H1 (cell line): ENCODE measurements at places on chromosomes 16 and 17. TPM values are rescaled to one million over a fixed set of nuclear protein-coding genes. Genes with fewer than 3 reads are reported as not detected.

The EFNB3 gene
- 15.0 and 16.0 TPM in 2 replicates for total RNA-seq

The KRT33A gene
- not detected in 2 replicates for total RNA-seq

The ZNF205 gene
- total RNA-seq, result 17.0 and 19.1 TPM in 2 replicates

The APOH gene
- not detected in 2 replicates for total RNA-seq

The SLC25A11 gene
- 55.9 and 65.2 TPM in 2 replicates for total RNA-seq

The ADAP2 gene
- total RNA-seq, result 0.76 and 1.1 TPM in 2 replicates

The EFCAB3 gene
- total RNA-seq, result not detected in 2 replicates

The CCDC200 gene
- not detected in 2 replicates for total RNA-seq

The CCDC154 gene
- total RNA-seq, result 0.88 and 1.3 TPM in 2 replicates

The TMEM98 gene
- total RNA-seq, result 86.1 and 90.9 TPM in 2 replicates

The KIF19 gene
- total RNA-seq, result 0.36 and 0.52 TPM in 2 replicates

The GGNBP2 gene
- 35.1 and 35.8 TPM in 2 replicates for total RNA-seq

The HOXB3 gene
- not detected in 2 replicates for total RNA-seq

The GRIN2C gene
- total RNA-seq, result 0.07 TPM in 1 of 2 replicates, not detected in the other

The MT1F gene
- total RNA-seq, result 5.2 and 5.9 TPM in 2 replicates

The DCXR gene
- total RNA-seq, result 96.3 and 110 TPM in 2 replicates

The CCL1 gene
- total RNA-seq, result not detected in 2 replicates

The CCL4L2 gene
- total RNA-seq, result not detected in 2 replicates

The RAMP2 gene
- 12.0 and 13.4 TPM in 2 replicates for total RNA-seq
